ENCODE measurements at places on chromosomes 11 and 22. TPM values are rescaled to one million over a fixed set of nuclear protein-coding genes. Genes with fewer than 3 reads are reported as not detected.

TRIM51 gene
- polyA plus RNA-seq: not detected

RAPSN gene
- polyA plus RNA-seq: 0.21 TPM

DPAGT1 gene
- polyA plus RNA-seq: 28.9 TPM

MS4A3 gene
- polyA plus RNA-seq: 1.1 TPM

MPZL3 gene
- 1.2 TPM for polyA plus RNA-seq

TRIM48 gene
- polyA plus RNA-seq: not detected

ST14 gene
- polyA plus RNA-seq: 3.1 TPM

MAP6 gene
- polyA plus RNA-seq: 1.3 TPM

GRAMD1B gene
- 0.34 TPM for polyA plus RNA-seq

MMP8 gene
- 0.40 TPM for polyA plus RNA-seq

DNAJB13 gene
- polyA plus RNA-seq: not detected

SAMM50 gene
- 28.9 TPM for polyA plus RNA-seq

Measured in adipose tissue (tissue), 3 donors.